Left cardiac atrium (tissue), 4 donors: ENCODE measurements at places on chromosomes 13 and 19. TPM values are rescaled to one million over a fixed set of nuclear protein-coding genes. Genes with fewer than 3 reads are reported as not detected.

GRCh38 chr19:41552558-41552957 is 23.4 kb upstream of the CEACAM21 start:
- DNase-seq = no peak

Gene SPTBN4
- 4.8 TPM for total RNA-seq

Gene CPAMD8
- 8.9 TPM for total RNA-seq

Gene TEKTIP1
- not detected for total RNA-seq

DNA sequence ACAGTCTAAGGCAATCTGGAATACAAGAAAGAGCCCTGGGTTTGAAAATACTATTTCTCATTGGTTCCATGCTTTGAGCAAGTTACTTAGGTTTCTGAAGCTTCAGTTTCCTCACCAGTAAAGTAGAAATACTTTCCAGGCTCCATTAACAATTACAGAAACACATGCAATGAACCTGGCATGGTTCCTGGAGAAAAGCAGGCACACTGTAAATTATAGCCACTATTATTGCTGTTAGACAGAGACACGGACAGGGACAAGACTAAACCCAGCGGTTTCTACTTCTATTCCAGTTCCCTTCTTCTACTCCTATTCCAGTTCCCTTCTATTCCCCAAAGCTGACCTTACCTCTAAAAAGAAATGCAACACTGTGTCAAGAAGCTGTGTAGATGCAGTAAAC is 41.2 kb downstream of the MIPEP start:
- no peak for DNase-seq

Gene LGALS14
- not detected for total RNA-seq

- DNase-seq = peak; percentile 59
Measured at GRCh38 chr19:38183251-38183897, 40.6 kb downstream of the DPF1 start.

GRCh38 chr19:17210296-17210695 is 4.9 kb upstream of the USE1 start:
- no peak for DNase-seq

GRCh38 chr19:54366811-54367210 is 2.1 kb upstream of the LAIR1 start:
- no peak for DNase-seq

Gene INTS6
- total RNA-seq = 25.3 TPM

DNA sequence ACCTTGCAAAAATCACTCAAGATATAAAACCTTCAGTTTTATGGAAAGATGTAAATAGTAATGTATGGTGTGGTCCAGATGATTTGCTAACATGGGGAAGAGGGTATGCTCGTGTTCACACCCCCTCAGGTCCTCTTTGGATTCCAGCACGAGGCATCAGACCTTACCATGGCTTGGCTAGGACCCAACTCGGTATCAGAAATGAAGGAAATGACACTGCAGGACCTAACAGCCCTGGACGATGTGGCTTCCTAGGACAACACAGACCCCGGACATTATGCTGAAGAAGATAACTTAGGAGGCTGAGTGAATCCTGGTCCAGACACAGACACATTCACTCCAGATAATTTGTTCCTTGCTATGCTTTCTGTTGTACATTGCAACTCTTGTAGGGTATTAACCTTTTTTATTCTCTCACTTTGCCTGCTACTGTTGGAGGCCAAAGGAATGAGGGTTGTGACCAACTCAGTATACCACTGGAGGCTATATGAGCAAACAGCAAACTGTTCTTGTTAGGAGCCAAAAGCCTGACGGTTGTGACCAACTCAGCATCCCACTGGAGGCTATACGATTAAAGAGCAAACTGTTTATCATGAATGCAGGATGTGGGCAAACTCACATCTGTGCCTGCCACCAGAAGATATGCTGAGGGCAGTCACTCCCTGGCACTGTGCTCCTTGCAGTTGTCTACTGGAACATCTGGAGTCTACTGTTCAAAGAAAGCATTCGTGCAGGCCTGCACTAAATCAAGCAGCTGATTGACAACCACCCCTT is 121.7 kb downstream of the ZNF429 start:
- no peak for DNase-seq

Gene IL4I1
- 0.34 TPM for total RNA-seq

DNA sequence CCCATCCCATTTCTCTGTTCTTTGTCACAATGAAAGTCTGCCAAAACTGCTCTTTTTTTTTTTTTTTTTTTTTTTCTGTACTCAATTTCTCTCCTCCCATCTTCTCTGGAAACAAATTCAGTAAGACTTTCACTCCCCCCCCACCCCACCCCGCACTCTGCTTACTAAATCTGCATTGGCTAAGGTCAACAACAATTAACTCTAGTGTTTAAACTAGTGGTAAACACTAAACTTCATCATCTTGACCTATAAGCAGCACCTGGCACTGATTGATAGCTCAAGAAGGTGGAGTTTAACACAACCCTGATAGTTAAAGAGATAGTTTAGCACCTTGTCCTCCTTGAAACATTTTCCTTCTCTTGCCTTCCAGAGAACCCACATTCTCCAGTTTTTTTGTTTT is 14.1 kb upstream of the KLF12 start:
- no peak for DNase-seq

Gene LYL1
- 9.0 TPM for total RNA-seq

Gene SBK2
- total RNA-seq = 151 TPM

Gene YJEFN3
- total RNA-seq = 2.9 TPM
